Naive thymus-derived CD4-positive, alpha-beta T cell (primary cell): ENCODE measurements at places on chromosomes 7 and 10. TPM values are rescaled to one million over a fixed set of nuclear protein-coding genes. Genes with fewer than 3 reads are reported as not detected.

DNA sequence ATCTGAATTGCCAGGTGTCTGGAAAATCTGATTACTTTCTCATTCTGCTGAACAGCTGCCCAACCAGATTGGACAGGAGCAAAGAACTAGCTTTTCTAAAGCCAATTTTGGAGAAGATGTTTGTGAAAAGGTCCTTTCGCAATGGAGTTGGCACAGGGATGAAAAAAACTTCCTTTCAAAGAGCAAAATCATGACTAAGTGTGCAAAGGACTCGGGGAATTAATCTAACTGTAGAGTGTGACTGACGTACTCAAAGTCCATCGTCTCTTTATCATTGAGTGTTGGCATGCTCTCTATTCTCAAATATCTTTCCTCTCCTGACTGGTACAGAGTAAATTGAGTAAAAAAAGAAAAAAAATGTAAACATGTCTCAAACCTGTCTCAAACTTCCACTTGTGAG, 3.3 kb downstream of the NPS start:
- no peak for DNase-seq

GRCh38 chr7:116162254-116162653, 48.1 kb upstream of the TES start:
- no peak for DNase-seq

DNA sequence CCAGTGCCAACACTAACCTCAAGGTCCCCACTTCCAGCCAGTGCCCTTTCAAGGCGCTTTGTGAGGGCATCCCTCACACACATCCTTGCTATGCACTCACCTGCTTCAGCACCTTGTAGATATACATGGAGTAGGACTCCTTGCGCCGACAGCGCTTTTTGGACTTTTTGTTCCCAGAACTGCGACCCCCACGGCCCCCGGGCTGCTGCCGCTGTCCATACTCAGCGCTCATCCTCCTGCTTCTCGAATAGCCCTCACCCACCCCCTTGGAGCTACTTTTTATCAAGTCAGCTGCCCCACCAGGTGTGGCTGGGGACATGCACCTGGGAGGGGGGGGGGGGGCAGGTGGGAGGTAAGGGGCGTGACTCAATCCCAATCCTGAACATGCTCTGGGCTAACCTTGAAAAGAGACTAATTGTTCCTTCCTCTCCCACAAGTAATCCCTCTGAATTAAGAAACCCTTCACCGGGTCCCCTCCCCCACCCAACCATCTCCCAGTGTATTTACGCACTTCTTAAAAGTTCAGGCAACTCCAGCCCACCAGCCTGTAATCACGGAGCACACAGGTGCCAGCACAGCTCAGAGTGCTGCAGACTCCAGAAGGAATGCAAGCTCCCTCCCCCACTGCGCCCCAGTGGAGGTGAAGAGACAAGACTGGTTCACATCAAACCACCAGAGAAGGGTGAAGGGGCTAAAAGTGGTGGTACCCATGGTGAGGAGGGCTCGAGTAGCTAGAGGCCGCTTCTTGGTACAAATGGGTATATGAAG, at the start of gene H2BK1:
TSS of gene H2BK1 (minus strand) at position 402 of the 768 bp plus-strand sequence. CDS start at position 232, 170 bp downstream.
- DNase-seq: no peak

- DNase-seq: no peak
Observed at GRCh38 chr10:34814913-34815184, 247 bp downstream of the PARD3 start.

DNA sequence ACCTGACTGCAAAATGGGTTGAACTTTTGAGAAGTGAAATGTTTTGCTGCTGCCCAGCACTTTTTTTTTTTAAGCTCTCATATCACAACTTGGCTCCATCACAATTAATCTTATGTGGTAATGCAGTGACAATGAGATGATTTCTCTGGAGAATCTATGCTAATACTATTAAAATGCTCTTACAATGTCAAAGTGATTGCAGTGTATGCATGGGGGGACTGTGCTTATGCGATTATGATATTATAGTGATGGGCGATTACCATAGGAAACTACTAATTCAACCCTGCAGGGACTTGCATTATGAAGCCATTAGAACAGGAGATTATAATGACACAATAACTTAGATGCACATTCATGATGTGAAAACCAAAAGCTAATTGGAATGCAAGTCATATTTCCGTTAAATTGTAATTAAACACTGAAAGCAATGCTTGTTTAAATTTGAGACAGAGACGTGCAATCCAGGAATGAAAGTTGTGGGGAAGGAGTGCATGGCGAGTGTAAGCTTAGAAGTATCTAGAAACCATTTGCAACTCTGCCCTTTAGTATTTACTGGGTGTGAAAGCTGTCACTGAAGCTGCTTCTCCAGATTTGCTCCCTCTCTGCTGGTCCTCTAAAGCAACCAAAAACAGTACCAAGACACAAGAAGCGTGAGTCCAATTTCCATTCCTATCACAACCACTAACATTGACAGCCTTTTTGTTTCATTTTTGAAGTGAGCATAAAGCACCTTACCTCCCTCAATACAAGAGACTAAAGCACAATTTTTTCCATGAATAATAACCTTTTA, 21.6 kb downstream of the PTER start:
- DNase-seq: no peak

DNA sequence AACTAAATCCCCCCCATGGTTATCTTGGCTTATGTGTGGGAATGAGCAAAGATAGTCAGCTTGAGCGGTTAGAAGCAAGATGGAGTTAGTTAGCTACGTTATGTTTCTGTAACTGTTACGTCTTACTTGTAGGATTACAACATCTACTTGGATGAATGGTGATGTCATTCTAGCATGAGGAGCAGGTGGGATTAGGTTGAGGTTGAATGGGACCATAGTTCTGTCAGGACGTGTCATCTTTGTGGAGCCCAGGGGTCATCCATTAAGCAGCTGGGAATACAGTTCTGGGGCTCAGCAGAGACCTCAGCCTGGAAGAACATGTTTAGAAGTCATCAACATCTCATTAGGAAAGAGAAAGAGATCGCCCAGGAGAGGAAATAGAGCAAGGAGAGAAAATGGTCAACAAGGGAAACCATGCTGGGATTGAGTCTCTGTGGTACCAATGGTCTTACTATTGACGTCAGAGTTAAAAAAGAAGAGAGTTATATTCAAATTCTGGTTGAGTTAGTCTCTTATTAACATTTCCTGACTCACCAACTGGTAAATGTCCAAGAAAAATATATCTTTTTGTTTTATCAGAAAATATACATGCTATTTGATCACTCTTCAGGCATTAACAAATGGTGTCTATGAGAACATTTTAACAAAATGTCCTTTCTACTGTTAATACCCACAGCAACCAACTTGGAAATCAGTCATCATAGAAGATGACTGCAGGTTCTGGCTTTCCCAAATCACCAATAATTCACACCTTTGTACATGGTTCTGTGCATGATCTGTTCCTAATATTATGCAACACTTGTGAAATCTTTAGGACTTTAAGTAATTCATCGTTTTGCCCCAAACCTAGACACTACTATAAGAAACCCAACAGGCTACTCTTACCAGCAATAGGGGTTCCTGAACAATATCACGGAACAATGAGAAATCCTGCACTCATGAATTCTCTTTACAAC, 96.9 kb downstream of the KIAA1217 start:
- DNase-seq: no peak

GRCh38 chr10:88555190-88555908, 27.8 kb downstream of the RNLS start:
- DNase-seq: no peak

DNA sequence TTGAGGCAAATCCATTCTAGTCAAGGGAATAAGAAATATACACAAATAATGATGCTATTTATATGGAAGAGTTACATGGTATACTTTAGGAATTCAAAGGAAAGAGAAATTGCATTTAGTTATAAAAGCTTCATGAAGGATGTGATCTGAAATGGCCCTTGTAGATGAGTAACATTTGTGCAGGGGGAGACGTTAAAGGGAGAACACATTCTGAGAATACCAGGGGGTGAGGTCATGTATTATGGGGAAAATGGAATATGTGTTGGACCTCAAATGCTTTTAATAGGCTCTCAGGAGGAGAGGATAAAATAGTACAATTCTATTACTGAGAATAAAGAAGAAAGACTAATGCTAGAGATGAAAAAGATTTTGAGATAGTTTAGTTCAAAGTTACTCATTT, 122.5 kb upstream of the NOBOX start:
- DNase-seq: no peak

Gene TUBB8
- polyA plus RNA-seq: not detected

DNA sequence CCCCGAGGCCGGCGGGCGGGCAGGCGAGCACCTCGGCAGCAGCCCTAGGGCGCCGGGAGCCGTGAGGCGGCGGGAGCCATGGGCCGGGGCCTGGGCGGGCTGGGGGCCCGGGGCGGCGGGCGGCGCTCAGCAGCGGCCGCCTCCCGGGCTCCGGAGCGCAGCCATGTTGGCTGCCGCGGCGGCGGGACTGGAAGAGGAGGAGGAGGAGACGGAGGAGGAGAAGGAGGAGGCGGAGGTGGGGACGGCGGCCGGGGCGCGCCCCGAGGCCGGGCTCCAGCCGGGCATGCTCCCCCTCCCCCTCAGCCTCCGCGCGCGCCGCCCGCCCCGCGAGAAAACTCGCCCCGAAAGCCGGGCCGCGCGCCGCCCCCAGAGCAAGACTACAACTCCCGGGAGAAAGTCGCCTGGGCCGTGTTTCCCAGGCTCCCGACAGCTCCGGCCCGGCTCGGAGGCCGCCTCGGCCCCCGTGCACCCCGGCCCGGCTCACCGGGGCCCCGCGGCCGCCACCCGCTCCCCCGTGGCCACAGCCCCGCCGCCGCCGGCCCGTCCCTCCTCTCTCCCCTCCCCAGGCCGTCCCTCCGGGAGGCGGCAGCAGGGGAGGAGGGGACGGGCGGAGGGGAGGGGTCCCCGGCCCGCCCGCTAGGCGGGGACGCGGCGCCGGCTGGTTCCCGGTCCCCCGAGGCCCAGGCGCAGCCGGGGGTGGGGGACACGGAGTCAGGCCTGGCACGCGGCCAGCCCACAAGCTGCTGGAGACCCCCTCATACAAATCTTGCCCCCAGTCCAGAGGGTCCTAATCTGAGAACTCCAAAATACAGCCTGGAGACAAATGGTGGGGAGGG, at the start of gene DLG5:
TSS of gene DLG5 (minus strand) at position 190 of the 836 bp plus-strand sequence. CDS start 235 bp downstream, outside the sequence.
- no peak for DNase-seq

GRCh38 chr7:5567790-5568189, 144.2 kb upstream of the TNRC18 start:
- DNase-seq: peak; percentile 36

Gene UFSP1
- 0.99 TPM for polyA plus RNA-seq

- no peak for DNase-seq
Observed at GRCh38 chr7:113797420-113798010, 121.3 kb downstream of the PPP1R3A start.

Gene VKORC1L1
- 2.8 TPM for polyA plus RNA-seq
